Foreskin keratinocyte (primary cell): ENCODE measurements at places on chromosomes 4 and X. TPM values are rescaled to one million over a fixed set of nuclear protein-coding genes. Genes with fewer than 3 reads are reported as not detected.

DNA sequence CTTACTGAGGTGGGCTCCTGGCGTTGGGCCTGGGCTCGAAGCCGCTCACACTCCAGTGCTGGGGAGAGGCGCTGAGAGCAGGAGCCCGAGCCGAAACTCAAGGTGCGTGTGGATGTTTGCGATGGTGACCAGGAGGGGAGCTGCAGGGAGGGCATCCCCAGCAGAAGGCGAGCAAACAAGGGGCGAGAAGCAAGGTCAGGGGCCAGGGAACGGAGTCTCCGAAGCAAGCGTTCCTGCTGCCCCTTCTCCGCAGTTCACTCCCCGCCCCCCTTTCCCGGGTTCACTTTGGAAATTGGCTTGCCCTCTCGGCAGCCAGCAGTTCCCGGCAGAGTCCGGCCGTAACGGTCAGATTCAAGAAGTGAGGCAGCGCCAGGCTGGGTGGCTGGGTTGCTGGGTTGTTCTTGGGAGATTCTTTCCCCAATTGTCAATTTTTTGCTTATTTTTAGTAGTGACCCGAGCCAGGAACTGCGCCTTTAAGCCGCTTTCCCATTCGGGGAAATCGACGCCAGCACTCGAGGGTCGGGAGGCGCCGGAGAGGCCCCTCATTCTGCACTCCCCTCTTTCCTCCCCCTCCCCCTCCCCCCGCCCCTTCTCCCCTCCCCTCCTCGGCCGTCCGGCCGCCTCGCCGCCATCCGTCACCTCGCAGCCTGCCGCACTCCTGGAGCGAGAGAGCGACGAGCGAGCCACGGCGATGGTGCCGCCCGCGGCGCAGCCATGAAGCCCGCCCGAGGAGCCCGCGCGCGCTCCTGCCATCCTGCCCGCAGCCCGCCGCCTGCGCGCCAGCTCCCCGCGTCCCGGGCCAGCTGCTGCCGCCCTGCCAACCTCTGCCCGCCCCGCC lies at the start of gene FRMPD3:
FRMPD3 (plus strand) TSS at position 655 of the 838 bp plus-strand sequence. CDS start 76,937 bp downstream, outside the sequence.
- no peak for DNase-seq

- peak; percentile 37 for DNase-seq
Observed at GRCh38 chr4:152500800-152501434, 35.0 kb downstream of the FBXW7 start.

GRCh38 chrX:10280071-10280470 lies 123.3 kb downstream of the CLCN4 start:
- no peak for DNase-seq

The TENM3 gene
- polyA plus RNA-seq = 2.4 and 2.7 TPM in 2 replicates

The BDH2 gene
- 25.9 and 29.5 TPM in 2 replicates for polyA plus RNA-seq

DNA sequence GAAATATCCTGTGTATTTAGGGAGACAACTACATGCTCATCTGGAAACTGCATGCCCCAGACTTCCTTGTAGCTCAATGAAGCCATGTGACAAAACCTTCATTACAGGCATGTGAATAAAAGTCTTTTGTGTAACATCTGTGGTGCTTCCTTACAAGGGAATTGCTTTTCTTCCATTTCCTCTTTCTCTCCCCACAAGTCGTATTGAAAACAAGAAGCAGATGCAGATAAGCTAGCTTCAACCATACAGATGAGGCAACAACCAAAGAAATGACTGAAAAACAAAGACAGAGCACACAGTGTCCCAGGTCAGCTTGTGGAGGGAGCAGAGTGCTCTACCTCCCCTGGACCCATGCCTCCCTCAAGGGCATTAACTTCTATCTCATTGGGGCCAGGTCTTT lies 115.8 kb upstream of the INPP4B start:
- DNase-seq = no peak

The SHROOM3 gene
- 3.0 and 3.1 TPM in 2 replicates for polyA plus RNA-seq

- DNase-seq = peak; percentile 91
Observed at GRCh38 chrX:115030625-115031024, 13.2 kb upstream of the IL13RA2 start.

- no peak for DNase-seq
Observed at GRCh38 chrX:130529531-130529930, 127.7 kb downstream of the RBMX2 start.

DNA sequence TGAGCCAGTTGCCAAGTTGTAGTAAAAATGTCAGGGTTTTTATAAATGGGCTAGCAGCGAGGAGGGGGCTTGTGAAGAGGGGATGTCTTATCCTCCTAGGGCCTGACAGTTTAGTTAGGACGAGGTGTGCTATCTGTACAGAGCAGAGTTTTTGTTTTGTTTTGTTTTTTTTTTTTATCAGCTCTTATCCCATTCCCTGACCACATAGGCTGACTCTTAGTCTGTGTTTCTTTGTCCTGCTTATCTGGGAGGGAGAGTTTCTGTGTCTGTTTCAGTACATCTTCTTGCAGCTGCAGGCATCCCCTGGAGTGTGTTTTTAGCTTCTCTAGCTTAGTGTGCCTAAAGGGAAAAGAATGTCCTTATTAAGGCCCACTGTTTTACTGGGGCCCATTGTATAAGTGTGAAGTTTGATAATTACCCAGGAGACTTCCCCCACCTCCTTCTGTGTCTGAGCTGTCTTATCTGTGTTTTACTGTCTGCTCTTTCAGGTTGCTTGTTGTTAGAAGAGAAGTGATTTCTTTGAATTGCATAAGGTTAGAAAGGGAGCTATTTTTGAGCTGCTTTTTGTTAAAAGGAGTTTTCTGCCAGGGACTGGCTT lies 32.0 kb downstream of the PAGE2 start:
- no peak for DNase-seq
